Kidney capillary endothelial cell (primary cell): ENCODE measurements at places on chromosomes 16 and 17.
A peak's percentile ranks its signal among the peaks of the same experiment; 100 is the strongest.

GRCh38 chr17:49834118-49834743 lies 13.6 kb downstream of the TAC4 start:
- DNase-seq, result no peak

DNA sequence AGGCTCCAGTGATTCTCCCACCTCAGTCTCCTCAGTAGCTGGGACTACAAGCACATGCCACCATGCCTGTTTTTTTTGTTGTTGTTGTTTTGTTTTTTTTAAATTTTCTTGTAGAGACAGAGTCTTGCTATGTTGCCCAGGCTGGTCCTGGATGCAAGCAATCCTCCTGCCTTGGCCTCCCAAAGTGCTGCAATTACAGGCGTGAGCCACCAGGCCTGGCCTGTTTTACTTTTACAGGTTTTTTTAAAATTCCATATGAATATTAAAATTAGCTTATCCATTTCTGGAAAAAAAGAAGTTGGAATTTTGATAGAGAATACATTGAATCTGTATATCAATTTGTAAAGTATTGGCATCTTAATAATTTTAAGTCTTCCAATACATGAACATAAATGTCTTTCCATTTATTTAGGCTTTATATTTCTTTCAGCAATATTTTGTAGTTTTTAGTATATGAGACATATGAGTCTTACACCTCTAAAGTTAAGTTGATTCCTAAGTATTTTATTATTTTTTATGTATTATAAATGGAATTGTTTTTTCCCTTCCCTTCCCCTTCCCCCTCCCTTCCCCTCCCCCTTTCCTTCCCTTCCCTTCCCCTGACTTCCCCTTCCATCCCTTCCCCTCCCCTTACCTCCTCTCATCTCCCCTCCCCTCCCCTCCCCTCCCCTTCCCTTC lies 323.5 kb upstream of the SALL1 start:
- DNase-seq, result no peak

GRCh38 chr17:3891626-3892094 lies 1.2 kb downstream of the CAMKK1 start:
- DNase-seq, result no peak

GRCh38 chr16:67170168-67170948 lies at the start of gene NOL3:
Gene NOL3 (plus strand): TSS chr16:67170538.
- DNase-seq, result no peak

GRCh38 chr16:76835339-76835738 lies 355.7 kb upstream of the MON1B start:
- DNase-seq, result no peak

DNA sequence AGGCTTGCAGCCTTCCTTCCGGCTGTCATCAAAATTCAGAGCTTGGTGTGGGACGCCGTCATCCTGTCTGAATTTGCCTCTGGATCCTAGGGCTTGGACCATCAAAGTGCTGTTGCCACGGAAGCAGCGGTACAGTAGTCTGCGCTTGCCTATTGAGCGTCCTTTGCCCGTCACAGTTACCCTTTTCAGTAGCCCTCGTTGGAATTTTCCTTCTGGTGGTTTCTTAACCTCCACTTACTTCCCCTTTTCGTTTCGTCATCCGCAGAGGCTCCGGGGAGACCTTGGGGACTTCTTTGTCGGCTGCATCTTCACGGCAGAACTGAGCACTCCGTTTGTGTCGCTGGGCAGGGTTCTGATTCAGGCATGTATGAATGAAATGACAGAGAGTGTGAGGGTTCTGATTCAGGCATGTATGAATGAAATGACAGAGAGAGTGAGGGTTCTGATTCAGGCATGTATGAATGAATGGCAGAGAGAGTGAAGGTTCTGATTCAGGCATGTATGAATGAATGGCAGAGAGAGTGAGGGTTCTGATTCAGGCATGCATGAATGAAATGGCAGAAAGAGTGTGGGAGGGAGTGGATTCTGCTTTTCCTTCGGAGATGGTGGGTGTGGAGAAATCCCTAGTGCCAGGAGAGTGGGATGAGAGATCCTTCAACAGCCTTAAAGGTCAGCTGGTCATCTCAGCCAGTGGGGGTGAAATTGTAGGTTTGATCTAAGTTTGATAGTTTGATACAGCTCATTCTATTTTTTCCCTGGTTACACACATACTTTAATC lies 8.0 kb downstream of the TLCD3A start:
- DNase-seq, result no peak

DNA sequence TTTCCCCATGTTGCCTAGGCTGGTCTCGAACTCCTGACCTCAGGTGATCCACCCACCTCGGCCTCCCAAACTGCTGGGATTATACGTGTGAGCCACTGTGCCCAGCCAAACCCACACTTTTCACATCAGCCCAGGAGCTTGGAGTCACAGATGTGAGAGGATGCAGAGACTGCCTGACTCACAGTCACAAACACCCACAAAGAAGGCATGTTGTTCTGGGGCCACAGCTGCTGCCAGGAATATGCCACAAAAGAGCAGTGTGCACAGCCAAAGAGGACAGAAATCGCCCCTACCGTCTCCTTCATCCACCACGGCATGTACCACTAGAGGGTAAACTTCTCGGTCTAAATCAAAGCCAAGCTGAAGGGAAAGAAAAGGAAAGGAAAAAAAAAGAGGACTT lies 25.1 kb upstream of the FOXJ1 start:
- no peak for DNase-seq

DNA sequence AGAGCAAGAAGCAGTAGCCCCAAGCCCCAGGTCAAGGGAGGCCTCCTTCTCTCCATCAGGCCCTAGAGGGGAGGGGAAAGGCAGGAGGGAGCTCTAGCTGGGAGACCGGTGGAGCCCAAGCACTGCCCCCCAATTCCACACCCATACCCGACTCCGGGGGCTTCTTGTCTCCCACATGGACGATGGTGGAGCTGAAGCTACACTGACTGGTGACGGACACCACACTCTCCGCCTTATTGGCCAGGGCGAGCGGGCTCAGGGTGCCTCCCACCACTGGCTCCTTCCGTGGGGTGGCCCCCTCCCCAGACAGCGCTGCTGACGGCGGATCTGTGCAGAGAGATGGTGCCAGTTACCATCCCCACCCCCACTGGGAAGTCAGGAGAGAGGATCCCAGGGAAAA lies 6.4 kb downstream of the PER1 start:
- DNase-seq, result no peak

DNA sequence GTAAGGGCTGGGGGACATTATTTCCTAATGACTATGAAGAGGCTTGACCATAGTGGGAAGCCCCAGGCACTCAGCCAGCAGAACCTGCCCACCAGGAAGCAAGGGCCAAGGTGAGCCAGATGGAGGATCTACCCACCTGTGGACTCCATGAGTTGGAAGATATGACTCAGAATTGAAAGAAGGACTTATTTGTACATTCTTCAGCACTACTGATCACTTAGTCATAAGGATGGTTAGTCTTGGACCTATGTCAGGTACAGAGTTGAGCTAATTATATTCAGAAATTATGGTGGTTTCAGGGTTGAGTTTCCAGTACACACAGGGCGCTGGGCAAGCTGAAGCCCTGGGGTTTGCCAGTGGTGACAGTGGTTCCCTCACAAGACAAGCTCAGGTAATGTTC lies 24.0 kb upstream of the GRIN2A start:
- DNase-seq, result no peak

- DNase-seq, result no peak
Measured at GRCh38 chr17:72906306-72906705, 186.2 kb downstream of the SLC39A11 start.

GRCh38 chr16:10465821-10466220 lies 80.0 kb downstream of the ATF7IP2 start:
- no peak for DNase-seq

DNA sequence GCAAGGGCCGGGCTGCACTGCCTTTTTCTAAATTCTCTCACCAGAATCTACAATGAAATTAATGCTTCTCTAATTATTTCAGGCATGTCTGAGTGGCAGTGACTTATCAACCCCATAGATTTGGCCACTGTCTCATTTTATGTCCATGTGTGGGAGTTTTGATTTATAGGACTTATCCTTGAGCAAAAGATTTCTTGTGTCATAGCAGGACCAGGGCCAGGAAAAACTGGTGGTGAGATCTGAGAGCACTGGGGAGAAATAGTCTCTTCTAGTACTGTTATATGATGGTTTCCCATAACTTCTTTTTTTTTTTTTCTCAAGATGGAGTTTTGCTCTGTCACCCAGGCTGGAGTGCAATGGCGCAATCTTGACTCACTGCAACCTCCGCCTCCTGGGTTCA lies 1.5 kb upstream of the KRT23 start:
- DNase-seq, result no peak

DNA sequence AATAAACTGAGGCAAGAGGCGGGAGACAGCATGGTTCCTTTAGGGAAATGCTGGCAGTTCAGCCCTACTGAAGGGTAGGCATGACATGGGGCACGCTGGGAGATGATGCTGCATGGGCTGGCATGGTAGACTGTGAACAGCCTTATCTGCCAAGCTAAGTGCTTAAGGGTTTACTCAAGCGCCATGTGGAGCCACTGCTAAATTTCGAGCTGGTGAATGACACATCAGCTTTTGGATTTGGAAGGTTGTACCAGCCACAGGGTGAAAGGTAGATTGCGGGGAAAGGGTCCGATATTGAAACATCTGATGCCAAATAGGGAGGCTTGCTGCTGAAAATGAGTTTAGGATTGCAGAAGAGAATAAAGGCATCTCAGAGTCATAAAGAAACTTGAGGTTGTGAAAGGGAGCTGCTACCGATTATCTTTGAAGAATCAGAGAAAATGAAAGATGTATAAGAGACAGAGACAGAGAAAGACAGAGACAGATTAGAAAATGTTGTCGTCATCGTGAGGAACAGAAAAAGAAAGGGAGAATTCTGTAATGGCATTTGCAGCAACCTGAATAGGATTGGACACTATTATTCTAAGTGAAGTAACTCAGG lies 16.3 kb downstream of the PIK3R5 start:
- no peak for DNase-seq

DNA sequence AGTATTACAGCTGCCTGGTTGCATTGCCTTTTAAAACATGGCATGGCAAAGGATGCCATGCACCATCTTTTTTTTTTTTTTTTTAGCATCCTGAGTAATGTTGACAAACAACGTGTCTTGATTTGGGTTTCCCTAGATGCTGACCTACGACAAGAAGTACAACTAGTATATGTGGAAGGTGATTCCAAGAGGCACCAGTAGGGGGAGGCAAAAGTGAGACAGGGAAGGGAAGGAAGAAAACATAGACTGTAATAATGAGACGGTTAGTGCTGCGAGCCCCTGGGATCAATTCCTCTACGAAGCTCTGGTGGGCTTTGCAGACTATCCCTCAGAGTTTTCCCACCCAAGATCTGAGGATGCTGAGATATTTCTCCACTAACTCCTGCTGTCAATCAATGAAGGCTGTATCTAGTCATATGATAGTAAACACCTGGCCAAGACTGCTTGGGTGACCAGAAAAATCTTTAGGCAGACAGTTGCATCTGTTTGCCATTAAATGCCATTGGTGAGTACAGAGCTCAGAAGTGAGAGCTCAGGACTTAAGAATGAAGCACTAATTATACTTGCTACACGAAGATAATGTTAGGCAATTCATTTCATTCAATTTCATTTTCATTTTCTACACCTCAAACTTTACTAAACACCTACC lies 458.6 kb upstream of the GOT2 start:
- peak; percentile 13 for DNase-seq

DNA sequence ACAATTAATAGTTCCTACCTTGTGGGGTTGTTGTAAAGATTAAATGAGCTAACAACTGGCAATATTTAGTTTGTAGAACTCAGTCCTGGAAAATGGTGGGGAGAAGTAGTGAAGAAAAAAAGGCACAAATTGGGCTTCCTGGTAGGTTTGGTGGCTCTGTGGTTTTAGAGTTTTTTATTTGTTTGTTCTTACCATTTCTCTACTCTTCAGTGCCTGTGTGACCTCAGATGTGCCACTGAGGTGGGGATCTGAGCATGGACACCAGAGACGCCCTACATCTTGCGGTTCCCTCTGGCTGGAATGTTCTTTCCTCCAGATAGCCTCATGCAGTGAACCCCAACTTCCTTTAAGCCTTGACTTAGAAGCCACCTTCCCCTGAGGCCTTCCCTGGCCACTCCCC lies 7.7 kb downstream of the ZBTB4 start:
- DNase-seq, result no peak

- DNase-seq, result no peak
Measured at GRCh38 chr16:84179612-84180320, 7.1 kb downstream of the TAF1C start.

- DNase-seq, result no peak
Measured at GRCh38 chr16:46911038-46911437, 26.9 kb downstream of the GPT2 start.

GRCh38 chr17:12727881-12728280 lies 61.4 kb upstream of the ARHGAP44 start:
- DNase-seq, result no peak

- DNase-seq, result no peak
Measured at GRCh38 chr16:49647673-49648072, 208.2 kb downstream of the ZNF423 start.

GRCh38 chr16:8900343-8900742 lies 18.2 kb downstream of the LITAFD start:
- DNase-seq, result no peak

- no peak for DNase-seq
Measured at GRCh38 chr16:28823291-28823872, 583 bp downstream of the ATXN2L start.

DNA sequence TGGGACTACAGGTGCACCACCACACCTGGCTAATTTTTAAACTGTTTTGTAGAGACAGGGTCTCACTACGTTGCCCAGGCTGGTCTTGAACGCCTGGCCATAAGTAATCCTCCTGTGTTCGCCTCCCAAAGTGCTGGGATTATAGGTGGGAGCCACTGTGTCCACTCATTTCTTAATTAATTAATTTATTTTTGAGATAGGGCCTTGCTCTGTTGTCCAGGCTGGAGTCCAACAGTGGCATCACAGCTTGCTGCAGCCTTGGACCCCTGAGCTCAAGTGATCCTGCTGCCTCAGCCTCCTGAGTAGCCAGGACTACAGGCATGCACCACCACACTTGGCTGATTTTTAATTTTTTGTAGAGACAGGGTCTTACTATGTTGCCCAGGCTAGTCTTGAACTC lies 47.1 kb upstream of the TRAP1 start:
- no peak for DNase-seq
